ENCODE measurements at places on chromosomes 5 and 9. TPM values are rescaled to one million over a fixed set of nuclear protein-coding genes. Genes with fewer than 3 reads are reported as not detected.

DNA sequence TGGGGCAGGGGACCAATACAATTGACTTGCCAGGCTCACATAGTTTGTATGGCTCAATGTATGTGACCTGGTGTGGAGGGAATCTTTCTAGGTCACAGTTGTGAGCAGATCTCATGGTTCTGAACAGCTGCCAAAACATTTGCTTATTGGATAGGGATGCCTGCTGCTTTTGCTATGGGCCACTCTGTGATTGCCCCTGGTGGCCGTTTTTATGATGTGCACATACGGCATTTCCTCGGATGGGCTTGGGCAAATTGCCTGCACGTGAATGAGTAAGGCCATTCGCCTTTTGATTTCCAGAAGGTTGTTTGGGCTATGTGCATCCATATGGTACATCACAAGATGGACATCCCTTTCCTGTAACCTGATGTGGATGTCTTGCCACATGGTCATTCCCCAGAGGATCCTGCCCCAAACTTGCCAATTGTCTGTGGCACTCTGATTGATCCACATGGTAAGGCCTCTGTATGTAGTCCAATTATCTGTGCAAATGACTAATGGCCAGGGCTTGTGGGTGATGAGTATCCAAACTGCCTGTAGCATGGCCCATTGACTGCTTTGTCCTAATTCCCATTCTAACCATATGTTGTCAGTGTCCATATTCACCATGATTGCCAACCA lies 10.7 kb upstream of the SLC22A4 start:
- DNase-seq = peak; percentile 74

DNA sequence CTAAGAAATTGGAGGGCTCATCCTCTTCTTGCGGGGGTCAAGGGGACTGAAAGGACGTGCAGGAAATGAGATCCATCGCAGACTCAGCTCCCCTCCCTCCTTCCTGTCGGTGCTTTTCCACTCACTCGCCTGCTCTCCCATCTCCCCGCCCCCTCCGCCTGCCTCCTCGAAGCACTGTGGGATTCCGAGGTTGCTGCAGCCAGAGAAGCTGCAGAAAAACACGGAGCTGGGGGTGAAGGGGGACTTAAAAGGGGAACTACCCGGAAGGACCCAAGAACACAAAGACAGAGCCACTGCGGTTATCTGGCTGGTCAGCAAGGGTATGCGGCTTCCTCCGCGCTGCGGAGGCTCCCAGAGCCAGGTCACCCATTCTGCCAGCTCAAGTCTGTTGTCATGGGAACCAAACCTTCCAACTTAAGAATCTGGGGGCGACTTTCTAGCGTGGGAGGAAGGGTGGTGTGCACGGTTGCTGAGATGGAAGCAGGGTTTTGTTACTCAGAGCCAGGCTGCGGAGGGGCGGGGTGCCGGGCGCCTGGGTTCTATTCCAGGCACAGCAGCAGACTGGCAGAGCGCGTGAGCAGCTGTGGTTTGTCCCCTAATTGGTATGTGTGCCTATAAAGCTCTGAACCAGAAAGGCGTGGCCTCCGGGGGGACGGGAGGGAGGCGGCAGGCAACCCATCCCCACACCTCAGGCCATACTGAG lies 24.9 kb downstream of the PCDHGC5 start:
- DNase-seq = peak; percentile 88

- DNase-seq = no peak
Measured at GRCh38 chr5:91742550-91742949, 359.4 kb upstream of the ARRDC3 start.

The URM1 gene
- 34.7 TPM for total RNA-seq

- no peak for DNase-seq
Measured at GRCh38 chr9:133221177-133221809, 12.2 kb upstream of the OBP2B start.

DNA sequence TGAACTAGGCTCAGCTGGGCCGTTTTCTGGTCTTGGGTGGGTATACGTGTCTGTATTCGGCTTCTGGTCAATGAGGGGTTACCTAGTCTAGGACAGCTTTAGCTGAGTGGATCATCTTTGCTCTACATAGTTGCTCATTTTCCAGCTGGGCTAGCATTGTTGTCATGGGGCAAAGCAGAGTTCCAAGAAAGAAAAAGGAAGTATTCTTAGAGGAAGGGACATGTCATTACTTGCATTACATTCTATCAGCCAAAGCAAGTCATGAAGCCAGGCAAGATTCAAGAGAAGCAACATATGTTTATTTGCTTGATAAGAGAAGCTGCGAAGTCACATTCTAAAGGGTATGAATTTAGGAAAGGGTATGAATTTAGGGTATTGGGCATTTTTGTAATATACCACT lies 396.5 kb downstream of the ZNF608 start:
- DNase-seq = no peak

The DND1 gene
- 3.6 TPM for total RNA-seq

DNA sequence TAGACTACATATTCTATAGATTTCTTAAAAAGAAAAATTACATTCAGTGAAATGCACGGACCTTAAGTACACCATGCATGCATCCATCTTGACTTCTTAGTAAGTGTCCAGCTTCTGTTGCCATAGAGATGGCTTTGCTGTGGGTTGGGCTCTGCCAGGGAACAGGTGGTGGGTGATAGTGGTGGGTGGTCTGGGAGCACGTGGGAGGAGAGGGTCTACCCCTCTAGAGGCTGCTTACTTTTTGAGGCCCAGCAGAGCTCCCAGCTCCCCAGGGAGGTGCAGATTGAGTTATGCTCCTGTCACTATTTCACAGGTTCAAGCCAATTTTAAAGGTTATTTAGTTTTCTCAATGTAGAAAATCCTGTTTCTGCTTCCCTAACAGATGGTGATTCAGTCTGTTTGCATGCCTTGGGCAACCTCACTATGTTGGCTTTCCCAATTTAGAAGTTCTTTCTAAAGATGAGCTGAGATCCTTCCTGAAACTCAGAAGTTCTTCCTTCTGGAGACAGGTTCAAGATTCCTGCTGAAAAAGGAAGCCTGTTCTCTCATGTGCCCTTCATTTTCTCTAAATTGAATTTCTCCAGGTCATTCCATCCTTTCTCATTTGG lies 107.4 kb upstream of the LHFPL2 start:
- DNase-seq = no peak

- no peak for DNase-seq
Measured at GRCh38 chr5:150149618-150150017, 6.0 kb downstream of the PDGFRB start.

DNA sequence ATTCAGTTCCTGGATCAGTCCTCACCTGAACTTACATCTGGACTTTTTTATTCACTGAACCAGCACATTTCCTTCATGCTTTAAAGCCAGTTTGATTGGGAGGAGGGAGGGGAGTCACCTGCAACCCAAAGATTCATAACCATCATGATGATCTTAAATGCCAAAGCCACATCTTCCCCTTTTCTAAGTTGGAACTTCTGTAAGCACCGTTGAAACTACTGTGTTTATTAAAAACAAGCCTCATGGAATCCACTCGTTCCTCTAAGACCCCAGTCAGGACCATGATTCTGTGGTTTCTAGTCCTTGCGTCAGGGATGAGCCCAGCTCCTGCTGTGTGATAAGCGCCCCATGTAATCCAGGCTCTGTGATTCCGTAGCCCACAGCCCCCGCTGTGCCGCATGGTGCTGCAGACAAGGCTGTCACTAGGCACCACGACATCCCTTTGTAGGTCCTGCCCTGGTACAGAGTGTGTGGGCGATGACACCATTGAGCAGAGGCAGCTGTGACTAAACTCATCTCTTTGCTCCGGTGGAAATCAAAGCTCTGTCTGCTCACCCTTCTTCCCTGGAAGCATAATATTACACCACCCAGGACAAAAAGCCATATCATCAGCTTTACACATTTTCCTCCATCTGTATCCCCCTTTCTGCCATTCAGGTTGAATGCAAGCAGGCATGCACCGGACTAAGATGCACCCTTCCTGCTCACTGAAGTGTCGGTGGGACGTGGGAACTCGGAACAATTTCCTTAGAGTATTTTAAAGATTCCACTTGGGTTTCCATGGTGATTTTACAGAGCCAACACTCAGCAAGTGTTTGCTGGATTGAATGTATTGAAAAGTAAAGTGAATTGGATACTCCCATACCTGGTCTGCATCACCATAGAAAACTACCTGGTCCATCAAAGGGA lies 132.0 kb upstream of the FSTL4 start:
- DNase-seq = no peak

The PDE4D gene
- 2.3 TPM for total RNA-seq

GRCh38 chr9:33388110-33388994 lies 14.0 kb downstream of the AQP7 start:
- no peak for DNase-seq

The PDE8B gene
- 2.4 TPM for total RNA-seq

DNA sequence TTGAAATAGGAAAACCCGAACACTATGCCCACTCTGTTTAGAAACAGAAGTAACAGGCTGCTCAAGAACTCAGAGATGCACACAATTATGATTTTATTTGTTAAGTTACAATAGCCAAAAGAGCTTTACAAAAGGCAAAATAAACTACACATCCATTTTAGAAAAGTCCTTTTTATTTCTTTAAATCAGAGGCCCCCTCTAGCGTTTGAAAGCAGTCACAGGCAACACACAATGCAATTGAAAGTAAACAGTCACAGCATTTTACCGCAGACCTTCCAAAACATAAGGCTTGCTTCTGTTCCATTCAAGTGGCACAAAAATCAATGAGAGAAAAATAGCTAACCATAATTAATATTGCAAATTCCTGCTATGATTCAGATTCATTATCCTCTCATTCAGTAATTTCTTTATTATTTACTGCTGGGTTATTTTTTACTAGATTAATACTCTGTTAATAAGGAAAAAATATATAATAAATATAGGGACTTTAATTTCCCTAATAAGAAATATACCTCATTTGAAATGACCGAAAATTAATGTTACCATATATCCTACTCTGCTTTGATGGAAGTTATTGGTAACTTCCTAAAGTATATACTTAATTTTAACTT lies 78.3 kb downstream of the CEP120 start:
- peak; percentile 10 for DNase-seq

The GRXCR2 gene
- not detected for total RNA-seq

DNA sequence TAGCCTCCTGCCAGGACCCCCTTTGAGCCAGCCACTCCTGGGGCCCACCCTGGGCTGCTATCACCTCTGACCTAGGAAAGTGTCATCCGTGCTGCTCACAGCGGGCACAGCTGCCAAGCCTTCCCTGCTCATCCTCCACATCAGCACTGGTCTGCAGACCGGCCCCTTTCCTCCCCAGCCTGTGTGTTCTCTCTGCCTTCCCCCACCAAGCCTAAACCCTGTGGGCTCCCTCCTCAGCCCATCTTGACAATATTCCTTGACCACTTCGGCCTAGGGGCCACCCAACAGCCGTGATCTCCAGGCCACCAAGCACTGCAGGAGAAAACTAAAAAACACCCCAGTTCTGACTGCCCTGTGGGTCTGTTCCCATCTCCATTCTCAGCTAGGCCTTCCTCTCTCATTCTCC lies 135.1 kb downstream of the DAB2IP start:
- DNase-seq = no peak
